ENCODE measurements at places on chromosomes 1 and 21.
A peak's percentile ranks its signal among the peaks of the same experiment; 100 is the strongest.

GRCh38 chr1:154440036-154440804 lies 35.1 kb downstream of the IL6R start:
- DNase-seq, result no peak

DNA sequence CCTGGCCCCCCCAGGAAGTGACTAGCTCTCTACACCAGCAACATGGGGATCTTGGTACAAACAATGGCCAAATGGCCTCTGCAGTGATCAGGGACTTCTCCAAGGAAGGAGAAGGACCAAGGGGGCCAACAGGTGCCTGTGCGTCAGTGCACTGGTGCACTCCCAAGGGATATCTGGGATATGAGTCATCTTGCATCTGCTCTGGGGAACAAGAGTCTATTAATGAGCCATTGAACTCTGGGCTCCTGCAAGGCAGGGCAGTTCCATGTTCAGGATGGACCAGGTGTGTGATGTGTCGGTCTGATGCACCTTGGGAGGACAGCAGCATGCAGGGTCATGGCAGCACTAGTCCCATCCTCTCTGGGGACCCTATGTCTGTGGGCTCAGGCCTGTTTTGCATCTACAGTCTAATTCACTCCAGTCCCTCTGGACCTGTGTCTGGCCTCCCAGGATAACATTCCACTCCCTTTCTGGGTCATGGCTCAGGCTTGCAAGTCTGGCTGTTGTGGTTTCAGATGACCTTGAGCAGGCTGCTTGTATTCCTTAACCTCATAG lies 125.3 kb downstream of the TRABD2B start:
- DNase-seq, result no peak

- no peak for DNase-seq
Observed at GRCh38 chr1:45477646-45478045, 13.3 kb downstream of the TESK2 start.

DNA sequence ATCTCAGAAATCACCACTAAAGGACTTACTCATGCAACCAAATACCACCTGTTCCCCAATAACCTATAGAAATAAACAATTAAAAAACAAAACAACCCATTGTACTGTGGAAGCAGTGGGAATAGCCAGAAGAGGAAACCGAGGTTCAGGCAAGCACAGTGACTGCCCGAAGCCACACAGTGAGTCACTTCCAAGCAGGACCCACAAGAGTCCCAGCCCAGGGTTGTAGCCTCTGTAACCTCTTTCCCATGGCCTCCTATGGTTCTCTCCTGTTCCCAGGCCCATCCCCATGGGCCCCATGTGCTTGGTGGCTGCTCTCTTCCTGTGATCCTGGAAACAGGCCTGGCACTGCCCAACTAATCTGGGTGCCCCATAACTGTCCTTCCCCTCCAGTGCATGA lies 29.0 kb upstream of the HTR1D start:
- DNase-seq, result no peak

DNA sequence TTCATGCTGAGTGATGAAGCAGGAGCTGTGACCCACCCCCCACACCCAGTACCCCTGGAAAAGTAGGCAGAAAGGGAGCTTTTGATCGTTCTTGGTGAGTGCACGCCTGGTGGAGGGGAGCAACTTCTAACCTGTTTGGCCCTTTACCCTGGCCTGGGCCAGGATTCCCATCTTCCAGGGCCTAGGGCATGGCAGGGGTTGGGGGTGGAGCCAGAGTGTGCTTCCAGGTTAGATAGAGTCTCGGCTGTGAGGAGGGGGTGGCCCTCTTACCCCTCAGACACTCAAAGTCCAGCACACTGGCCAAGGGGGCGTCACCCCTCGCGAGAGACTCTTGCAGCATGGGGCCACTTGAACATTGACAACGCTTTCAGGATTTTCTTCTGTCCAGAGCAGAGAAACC lies 236.6 kb downstream of the GRIK3 start:
- DNase-seq, result no peak

- DNase-seq, result no peak
Observed at GRCh38 chr1:89310505-89310904, 37.8 kb upstream of the GBP5 start.

GRCh38 chr21:15534450-15534886 lies 195.3 kb upstream of the USP25 start:
- DNase-seq, result no peak

- peak; percentile 20 for DNase-seq
Observed at GRCh38 chr1:208242941-208243526, 1.1 kb downstream of the PLXNA2 start.

- DNase-seq, result no peak
Observed at GRCh38 chr1:57532299-57532698, 108.4 kb upstream of the DAB1 start.

DNA sequence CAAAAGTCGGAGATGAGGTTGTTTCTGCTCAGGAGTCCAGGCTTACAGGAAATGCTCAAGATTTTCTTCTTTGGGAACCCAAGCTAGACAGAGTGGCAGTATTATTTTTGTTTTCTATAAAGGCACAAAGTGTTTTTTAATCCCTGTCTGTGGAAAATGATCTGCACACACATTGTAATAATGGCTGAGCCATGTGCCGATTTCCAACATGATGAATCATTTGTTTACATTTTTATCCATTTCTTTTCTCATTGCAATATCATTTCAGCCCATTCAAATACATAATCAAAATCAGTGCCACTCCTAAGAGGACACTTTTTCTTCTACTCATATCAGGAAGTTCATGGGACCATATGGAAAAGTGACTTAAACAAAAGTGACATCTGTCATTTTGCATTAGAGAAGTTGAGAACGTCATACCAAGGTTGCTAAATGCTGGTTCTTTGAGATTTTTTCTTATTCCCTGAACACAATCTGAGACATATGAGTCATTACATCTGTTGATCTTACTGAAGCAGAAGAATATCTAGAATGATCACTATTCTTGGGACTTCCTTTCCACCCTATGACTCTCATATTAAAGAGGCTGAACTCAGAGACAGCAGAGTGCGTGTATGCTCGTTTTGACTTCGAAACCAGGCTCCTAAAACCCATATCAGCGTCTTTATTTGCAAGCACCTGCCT lies 44.9 kb downstream of the ACTA1 start:
- no peak for DNase-seq

GRCh38 chr1:199075792-199076191 lies 437.0 kb downstream of the PTPRC start:
- no peak for DNase-seq

DNA sequence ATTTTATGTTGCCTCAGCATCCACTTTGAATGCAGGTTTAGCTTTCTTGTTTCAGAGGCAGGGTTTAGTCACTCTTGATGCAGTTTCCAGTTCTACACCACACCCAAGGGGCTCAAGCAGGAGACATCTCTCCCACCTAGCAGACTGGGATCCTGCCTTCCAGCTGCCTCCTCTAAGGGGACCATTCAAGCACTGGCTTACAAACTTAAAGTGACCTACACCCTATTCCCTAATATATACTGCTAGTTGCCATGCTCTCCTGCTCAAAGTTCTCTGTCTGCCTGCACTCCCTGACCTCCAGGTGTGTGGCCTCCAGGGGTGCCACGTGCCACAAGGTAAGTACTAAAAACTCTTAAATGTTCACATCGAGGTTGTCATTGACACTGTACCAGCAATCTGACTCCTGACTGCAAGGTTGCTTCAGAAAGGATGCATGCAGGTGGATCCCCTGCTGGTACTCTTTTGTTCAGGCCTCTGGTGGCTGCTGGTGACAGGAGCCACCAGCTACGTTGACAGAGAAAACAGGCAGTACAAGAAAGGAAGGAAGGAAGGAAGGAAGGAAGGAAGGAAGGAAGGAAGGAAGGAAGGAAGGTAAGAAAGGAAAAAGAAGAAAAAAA lies 185.9 kb downstream of the COQ8A start:
- DNase-seq, result peak; percentile 49

DNA sequence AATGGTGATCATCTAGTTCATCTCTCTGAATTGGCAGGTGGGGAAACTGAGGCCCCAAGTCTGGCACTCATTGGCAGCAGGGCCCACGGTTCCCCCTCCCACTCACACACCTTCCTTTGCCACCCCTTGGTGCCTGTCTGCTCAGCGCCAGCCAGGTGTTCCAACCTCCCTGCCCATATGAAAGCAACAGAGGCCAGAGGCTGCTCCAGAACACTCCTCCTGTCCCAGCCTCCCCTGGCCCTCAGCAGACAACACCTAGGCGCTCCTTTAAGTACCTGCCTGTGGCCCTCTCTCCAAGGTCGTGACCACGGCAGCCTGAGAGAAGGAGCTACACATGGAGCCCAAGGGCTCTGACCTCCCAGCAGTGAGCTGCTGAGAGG lies 362.3 kb upstream of the VAMP3 start:
- DNase-seq, result no peak

- no peak for DNase-seq
Observed at GRCh38 chr1:17200246-17200645, 4.7 kb upstream of the PADI1 start.

- DNase-seq, result no peak
Observed at GRCh38 chr1:53652441-53653199, 86.3 kb downstream of the GLIS1 start.

GRCh38 chr1:22104865-22105437 lies 37.9 kb downstream of the WNT4 start:
- no peak for DNase-seq

DNA sequence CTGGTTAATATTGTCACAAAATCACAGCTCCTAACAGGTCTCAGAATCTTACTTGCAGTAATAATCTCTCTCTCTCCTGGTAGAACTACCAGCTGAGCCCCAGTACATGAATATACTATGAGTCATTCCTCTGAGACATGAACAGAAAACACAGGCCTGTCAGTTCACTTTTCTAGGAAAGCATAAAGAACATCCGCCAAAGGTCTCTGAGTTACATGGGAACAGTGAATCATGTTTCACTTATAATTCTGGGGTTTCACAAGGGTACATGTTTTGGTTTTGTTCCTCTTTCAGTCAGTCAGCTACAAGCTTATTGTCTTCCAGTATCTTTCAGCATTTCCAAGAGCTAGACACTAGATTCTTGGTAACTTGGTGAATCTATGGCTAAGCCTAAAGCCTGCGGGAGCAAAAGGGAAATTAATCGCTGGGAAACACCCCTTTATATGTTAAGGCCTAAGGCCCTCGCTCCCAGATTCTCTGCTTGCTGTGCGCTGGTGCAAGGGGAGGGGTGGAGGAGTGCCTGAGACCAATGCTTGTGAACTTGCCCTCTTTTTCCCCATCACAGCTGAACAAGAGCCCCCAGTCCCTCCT lies 31.7 kb downstream of the IFNGR2 start:
- no peak for DNase-seq

DNA sequence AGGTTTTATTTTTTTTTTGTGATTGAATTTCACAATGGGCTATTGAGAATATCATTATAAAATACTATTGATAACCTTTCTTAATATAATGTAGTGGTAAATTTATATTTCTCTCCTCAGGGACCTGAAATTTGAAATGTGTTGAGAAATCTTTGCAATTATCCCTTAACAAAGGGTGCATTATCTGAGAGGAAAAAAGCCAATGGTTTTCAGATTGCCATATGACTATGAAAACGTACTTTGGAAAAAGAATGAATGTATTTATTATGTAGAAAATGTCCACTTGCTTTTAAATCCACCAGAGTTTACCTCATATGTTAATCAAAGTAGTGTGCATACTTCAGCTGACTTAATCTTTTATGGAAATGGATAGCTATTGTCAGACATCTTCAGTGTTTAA lies 441.1 kb downstream of the AMY1C start:
- no peak for DNase-seq

DNA sequence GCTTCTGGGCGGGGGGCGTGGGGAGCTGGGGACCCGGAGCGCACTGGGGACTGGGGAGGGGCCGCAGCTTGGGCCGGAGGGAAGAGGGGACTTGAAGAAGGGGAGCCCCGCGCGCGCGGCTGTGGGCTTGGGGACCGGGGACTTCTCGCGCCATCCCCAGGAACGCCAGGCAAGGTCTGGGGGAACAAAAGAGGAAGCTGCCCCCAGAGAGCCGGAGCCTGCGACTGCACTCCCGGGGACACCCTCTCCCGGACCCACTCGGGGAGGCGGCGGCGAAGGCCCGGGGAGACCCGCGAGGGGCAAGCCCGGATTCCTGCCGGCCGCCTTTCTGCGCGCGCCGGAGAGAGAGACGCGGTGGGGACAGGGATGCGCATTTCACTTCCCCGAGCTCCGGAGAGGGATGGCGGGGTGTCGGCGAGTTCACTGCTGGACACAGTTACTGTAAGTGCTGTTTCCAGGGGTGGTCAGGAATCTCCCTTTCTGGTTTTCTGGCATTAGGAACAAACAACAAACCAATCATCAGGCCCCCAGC lies 732 bp downstream of the ABCG1 start:
- no peak for DNase-seq

GRCh38 chr1:187445066-187445465 lies 616.3 kb downstream of the PLA2G4A start:
- no peak for DNase-seq

DNA sequence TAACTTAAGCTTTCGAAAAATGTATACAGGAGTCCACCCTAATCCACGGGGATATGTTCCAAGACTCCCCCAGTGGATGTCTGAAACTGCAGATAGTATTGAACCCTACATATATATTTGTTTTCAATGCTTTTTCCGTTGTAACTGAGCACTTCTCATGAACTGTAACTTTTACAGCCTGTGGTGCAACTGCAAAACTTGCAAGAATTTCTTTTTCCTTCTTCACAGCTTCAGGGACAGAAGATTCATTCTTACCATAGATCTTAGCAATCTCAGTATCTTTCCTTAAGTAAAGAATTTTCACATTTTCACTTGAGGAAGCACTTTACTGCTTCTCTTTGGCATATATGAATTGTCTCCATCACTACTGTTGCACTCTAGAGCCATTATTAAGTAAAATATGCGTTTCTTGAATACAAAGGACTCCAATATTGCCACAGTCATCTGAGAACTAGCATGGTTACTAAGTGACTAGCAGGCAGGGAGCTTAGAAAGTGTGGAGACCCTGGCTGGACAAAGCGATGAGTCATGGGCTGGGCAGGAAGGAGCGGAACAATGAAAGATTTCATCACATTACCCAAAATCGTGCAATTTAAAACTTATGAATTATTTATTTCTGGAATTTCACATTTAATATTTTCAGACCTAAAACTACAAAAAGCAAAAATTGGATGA lies 14.1 kb downstream of the DPYD start:
- DNase-seq, result no peak

- DNase-seq, result no peak
Observed at GRCh38 chr1:40789342-40789598, 5.7 kb downstream of the KCNQ4 start.

- no peak for DNase-seq
Observed at GRCh38 chr1:210647406-210648333, 319.0 kb downstream of the HHAT start.

GRCh38 chr1:62625415-62625814 lies 28.1 kb downstream of the ANGPTL3 start:
- no peak for DNase-seq

DNA sequence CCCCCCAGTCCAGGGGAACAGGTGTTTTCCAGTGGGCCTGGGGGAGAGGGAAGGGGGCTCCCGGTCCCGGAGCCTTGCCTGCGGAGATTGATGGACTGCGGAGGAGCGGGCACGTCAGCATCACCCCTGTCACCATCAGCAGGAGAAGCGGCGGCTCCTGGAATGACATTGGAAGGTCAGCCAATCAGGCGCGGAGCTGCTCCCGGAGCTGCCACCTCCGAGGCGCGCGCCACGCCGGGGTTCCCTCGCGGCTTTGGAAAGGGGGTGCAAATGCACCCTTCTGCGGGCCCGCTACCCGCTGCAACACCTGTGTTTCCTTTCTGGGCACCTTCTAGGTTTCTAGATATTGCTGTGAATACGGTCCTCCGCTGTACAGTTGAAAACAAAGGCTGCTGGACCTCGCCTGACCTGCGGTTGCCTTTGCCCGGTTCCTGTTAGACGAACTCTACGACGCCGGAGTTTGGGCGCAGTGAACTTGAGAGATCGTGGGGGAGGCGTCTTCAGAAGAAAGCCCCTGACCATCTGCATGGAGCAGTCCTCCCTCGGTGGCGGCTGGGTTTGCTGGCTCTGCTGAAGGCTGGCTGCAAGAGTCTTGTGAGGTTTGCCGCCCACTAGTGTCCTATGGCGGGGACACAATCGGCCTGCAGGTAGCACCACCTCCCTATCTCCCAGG lies 5.3 kb downstream of the DSCAM start:
- peak; percentile 93 for DNase-seq
